CD4-positive, alpha-beta T cell treated with Interferon gamma for 1 hour (primary cell): ENCODE measurements at places on chromosomes 3 and 15.
A peak's percentile ranks its signal among the peaks of the same experiment; 100 is the strongest.

DNA sequence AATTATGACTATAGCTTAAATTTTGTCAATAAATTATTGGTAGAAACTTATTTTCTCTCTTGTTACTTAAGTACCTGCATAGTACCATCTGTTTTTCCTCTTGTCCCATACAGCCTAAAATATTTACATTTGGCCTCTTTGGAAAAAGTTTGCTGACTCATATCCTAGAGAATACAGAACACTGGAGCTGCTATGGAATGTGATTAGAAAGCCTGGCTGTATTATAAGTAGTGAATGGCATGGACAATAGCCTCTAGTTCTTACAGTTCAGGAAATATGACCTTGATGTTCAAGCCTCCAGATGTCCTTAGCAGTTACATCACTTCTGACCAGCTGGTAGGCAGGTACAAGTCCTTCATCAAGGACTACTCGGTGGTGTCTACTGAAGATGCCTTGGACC lies 28.3 kb downstream of the ST8SIA2 start:
- no peak for DNase-seq

DNA sequence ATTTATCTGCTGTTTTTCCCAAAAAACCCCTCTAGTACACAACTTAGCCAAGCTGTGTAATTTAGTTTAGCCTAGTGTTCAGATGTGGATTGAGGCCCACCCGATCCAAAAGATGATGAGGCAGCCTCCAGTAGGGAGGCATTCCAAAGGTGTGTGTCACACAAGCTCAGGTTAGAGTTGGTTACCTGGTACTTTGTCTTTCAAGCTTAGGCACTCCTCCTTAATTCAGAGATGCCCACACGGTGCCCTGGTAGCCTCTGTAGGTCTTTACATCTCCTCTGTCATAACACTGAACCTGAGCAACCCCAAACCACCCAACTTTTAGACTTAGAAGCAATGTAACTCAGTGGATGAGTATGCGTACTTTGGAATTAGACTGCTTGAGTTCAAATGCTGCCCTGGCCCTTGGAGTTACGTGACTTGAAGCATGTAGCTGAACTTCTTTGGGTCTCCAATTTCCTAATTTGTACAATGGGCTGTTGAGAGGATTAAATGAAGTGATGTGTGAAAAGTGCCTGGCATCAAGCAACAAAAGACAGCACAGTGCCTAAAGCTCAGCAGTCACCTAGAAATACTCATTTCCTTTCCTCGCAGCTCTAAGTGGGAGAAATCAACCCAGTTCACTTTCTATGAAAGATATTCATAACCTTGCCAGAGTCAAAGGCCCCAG lies 284.6 kb upstream of the RARB start:
- DNase-seq, result no peak

DNA sequence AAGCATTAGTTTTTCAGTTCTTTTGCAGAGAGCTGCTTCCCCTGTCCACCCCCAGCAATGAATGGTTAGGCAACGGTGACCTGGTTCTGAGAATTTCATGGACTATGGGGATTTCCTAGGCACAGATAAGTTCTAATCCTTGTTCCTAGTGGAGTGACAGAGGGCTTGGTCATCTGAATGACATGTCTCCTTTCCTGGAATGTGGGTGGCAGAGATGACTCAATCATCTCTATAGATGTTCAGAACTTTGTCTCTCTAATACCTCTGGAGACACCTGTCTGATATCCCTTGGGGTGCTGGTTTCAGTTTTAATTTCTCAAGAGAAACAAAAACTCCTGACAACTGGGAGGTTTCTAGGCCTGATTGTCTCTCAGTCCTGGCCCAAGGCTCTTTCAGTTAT lies 10.4 kb downstream of the PLA2G4E start:
- no peak for DNase-seq

GRCh38 chr3:171178714-171179113 lies 152.2 kb upstream of the SLC2A2 start:
- DNase-seq, result no peak

GRCh38 chr15:74314795-74315438 lies 52.5 kb downstream of the CYP11A1 start:
- peak; percentile 19 for DNase-seq

DNA sequence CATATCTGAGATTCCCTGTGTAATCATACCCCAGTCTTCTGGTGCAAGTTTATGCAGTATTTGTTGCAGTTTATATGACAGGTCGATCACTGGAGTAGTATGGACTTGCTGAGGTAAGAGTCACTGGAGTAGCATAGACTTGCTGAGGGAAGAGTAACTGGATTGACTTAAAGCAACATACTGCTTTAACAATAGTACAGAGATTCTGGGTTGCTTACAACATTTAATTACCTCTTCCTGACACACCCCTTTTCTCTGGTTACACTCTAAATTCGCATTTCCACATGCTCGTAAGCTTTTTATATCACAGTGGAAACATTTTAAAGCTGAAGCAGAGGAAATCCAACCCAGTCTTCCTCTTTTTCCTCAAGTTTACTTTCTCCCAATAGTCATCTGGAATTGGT lies 11.8 kb downstream of the AAGAB start:
- no peak for DNase-seq

- DNase-seq, result peak; percentile 56
Measured at GRCh38 chr3:121998030-121998580, 23.9 kb downstream of the ILDR1 start.

- DNase-seq, result no peak
Measured at GRCh38 chr3:146390957-146391356, 78.4 kb downstream of the PLSCR2 start.

DNA sequence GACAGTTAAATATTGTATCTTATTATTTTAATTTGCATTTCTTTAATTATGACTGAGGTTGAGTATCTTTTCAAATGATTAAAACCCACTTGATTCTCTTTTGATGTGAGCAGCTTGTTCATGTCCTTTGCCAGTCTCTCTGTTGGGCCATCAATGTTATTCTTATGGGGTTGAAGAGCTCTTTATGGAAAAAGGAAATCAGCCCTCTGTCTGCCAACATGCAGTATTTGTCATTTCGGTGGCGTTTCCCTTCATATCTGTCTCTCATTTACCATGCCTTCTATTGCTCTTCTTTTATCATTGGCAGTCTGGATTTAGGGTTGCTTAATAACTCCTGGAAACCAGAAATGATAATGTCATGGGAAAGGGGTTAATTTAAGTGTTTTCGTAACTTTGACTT lies 340.7 kb upstream of the DNAJC19 start:
- no peak for DNase-seq

- peak; percentile 29 for DNase-seq
Measured at GRCh38 chr3:42701371-42702065, 1.1 kb downstream of the HHATL start.
